ENCODE measurements at places on chromosomes 3 and 15. TPM values are rescaled to one million over a fixed set of nuclear protein-coding genes. Genes with fewer than 3 reads are reported as not detected.

Gene VPS13C
- 53.7 TPM for total RNA-seq

Gene GOLGA6A
- not detected for total RNA-seq

Gene VEPH1
- 31.8 TPM for total RNA-seq

Gene SLC27A2
- not detected for total RNA-seq

Gene SOX14
- total RNA-seq: not detected

Gene ETFA
- total RNA-seq: 127 TPM

Gene UQCRC1
- 388 TPM for total RNA-seq

Gene CLCN2
- 3.5 TPM for total RNA-seq

Gene BSN
- under 0.01 TPM for total RNA-seq

Gene GOLGA8T
- not detected for total RNA-seq

Measured in smooth muscle cell of the coronary artery (primary cell).